ENCODE measurements at places on chromosomes 6 and 20.

DNA sequence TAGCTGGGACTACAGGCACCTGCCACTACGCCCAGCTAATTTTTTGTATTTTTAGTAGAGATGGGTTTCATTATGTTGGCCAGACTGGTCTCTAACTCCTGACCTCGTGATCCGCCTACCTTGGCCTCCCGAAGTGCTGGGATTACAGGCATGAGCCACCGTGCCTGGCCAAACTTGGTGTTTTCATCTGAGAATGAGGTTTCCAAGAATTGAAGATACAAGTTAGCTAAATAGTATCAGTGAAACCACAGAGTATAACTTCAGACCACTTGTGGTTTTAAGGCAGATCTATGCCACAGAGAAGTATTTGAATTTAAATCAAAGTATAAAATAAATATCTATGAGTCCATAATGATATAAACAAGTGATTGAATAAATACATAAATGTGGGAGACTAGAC is 70.1 kb downstream of the SLC16A10 start:
- no peak for DNase-seq

- DNase-seq: no peak
Observed at GRCh38 chr6:165895421-165896165, 232.6 kb upstream of the PDE10A start.

GRCh38 chr20:48697845-48698491 is 129.8 kb downstream of the PREX1 start:
- DNase-seq: no peak

GRCh38 chr6:85644279-85644762 is 1.6 kb upstream of the SYNCRIP start:
- DNase-seq: no peak

DNA sequence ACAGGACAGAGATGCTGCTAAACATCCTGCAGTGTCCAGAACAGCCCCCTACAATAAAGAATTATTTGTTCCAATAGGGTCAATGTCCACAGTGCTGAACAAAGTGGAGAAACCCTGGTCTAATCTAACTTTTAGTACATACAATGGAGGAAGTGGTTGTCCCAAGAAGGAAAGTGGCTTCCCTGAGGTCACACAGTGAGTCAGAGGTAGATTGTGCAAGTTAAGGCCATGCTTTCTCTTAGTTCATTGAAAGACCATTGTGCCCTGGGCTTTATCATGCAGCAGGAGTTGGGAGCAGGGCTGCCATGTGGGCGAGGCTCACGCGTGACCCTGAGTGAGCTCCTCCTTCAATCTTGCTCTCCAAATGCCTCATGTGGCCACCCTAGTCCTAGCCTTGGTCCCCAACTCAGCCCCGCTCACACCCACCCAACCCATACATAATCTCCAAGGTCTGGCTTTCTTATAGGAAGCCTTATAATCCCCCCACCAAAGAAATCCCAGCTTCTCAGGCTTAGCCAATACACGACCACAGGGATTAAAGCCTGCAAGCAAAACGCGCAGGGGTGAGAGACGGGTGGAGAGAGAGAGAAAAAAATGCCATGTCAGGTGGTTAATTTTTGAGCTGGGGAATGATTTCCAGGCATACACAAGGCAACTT is 19.9 kb downstream of the SLC13A3 start:
- DNase-seq: no peak

GRCh38 chr6:113960795-113961194 is 10.2 kb downstream of the HDAC2 start:
- no peak for DNase-seq

DNA sequence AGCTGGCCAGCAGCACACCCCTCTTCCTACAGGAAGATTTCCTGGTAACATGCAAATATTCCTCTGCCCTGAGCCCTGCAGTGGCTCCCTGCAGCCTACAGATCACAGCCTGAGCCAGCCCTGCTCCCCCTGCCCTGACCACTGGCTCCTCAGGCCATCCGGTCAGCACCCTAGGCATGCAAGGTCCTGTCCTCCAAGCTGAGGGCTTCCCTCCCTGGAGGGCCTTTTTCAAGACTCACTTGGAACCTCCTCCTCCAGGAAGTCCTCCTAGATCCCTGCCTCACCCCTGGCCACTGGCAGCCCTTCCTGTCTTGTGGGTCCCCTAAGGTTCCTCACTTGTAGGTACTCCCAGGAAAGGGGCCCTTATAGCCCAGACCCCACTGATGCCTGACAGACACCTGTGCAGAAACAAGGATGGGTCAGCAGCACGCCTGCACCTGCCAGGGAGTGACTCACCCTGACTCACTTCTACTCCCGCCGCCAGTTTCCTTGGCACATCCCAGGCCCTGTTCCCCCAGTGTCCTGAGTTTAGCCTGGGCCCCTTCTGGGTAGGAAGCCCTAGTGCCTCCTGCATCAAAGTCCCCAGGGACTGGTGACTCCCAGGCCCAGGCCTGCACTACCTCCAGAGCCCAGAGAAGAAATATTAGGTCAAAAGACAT is 3.2 kb downstream of the SLC4A11 start:
- no peak for DNase-seq

DNA sequence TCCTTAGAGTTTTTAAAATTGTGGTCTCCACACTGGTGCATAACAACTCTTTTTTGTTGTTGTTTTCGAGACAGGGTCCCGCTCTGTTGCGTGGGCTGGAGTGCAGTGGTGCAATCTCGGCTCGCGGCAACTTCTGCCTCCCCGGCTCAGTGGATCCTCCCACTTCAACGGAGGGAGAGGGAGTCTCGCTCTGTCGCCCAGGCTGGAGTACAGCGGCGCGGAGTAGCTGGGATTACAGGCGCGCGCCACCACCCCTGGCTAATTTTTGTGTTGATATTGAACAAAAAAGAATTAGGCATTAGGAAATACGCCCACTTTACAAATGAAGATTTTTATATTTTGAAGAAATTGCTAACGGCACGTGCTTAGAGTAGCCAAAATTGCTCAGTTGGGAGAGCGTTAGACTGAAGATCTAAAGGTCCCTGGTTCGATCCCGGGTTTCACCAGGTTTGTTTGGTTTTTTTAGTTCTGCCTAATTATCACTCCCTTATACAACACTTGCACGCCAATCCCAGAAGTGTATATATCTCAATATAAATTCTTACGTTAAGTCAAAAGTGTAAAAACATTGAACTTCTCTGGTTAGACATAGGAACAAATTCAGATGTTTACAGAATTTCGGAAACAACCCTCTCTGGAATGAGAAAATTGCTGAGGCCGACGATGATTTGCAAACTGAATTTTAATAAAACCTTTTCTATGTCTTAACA is 159.6 kb downstream of the TRIM27 start:
- no peak for DNase-seq

DNA sequence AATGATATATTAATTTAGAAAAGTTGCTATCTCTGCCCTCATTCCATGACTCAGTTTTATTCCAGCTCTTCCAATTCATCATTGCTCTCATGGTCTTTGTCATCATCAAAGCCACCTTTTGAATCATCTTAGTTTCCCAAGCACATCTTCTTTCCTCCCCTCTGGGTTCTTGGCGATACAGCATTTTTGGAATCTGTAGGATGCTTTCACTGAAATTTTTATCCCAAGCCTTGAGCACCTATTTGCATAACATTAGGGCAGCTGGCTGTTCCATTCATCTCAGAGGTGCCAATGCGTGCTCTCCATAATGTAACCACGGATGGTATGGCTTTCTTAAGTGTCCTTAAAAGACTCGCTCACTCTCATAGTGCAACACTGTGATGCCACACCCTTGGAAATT is 100.4 kb downstream of the SNX5 start:
- DNase-seq: no peak

DNA sequence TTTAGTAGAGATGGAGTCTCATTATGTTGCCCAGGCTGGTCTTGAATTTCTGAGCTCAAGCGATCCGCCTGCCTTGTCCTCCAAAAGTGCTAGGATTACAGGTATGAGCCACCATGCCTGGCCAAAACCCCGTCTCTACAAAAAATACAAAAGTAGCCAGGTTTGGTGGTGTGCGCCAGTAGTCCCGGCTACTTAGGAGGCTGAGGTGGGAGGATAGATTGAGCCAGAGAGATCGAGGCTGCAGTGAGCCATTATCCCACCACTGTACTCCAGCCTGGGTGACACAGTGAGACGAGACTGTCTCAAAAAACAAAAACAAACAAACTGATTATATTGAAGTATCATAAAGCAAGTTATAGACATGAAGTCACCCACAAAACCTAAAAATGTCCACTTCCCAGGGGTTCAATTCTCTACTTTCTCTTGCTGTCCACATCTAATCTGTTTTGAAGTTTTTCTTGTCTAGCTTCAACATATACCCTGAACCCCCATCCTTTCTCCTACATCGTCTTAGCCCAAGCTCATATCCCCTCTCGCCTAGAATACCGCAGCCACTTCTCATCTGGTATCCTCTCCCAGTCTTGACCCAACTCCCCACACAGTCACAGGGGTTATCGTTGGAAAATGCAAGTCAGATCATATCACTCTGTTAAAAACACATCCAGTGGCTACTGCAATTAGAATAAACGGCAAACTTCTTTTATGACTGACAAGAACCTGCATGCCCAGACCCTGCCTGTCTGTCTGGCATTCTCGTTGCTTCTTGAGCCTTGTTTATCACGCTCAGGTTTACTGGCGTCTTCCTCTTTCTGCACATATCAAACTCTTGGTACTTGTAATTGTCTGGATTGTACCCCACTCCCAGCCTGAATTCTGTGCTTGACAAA is 20.1 kb upstream of the NCOA3 start:
- no peak for DNase-seq

GRCh38 chr6:87393026-87393622 is 14.6 kb upstream of the CFAP206 start:
- peak; percentile 26 for DNase-seq

GRCh38 chr6:39388606-39389483 is 66.3 kb upstream of the KCNK16 start:
- DNase-seq: no peak

GRCh38 chr6:15763837-15764236 is 101.0 kb upstream of the DTNBP1 start:
- DNase-seq: peak; percentile 27

GRCh38 chr20:51220293-51220706 is 197.4 kb upstream of the KCNG1 start:
- DNase-seq: no peak

GRCh38 chr6:121110733-121111132 is 223.5 kb downstream of the TBC1D32 start:
- DNase-seq: no peak

DNA sequence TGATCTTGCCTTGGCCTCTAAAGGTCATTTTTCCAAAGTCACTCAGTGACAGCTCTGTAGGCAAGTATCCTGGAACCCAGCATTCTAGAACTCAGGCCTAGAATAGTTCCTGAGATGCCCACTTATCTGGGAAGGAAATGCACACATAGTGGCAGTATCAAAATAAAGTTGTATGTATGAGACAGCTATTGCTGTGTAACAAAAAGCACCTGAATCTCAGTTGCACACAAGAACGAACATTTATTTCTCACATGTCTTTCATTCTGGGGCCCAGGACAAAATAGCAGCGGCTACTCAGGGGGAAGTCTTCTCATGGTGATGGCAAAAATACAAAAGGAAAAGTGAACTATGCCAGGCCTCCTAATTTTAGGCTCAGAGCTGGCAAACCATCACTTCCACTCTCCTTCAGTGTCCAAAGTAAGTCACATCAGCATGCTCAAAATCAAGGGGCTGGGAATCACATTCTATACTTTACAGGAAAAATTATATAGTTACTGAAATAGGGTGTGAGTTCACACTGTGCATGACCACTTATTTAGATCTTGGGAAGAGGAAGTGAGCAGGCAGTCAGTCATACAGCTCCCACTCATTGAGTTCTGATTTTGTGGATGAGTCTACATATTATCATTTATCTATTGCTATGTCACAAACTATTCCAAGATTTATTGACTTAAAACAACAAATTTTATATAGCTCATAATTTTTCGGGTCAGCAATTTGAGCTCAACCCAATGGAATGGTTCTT is 133.7 kb upstream of the RIN2 start:
- no peak for DNase-seq

GRCh38 chr6:19036196-19036555 is 649.0 kb downstream of the RNF144B start:
- DNase-seq: no peak

All from renal cortex interstitium (tissue), 15 donors.